Activated naive CD4-positive, alpha-beta T cell (primary cell): ENCODE measurements at places on chromosomes 2 and 18.

GRCh38 chr2:193824474-193824873 lies 1629.7 kb upstream of the TMEFF2 start:
- no peak for DNase-seq

DNA sequence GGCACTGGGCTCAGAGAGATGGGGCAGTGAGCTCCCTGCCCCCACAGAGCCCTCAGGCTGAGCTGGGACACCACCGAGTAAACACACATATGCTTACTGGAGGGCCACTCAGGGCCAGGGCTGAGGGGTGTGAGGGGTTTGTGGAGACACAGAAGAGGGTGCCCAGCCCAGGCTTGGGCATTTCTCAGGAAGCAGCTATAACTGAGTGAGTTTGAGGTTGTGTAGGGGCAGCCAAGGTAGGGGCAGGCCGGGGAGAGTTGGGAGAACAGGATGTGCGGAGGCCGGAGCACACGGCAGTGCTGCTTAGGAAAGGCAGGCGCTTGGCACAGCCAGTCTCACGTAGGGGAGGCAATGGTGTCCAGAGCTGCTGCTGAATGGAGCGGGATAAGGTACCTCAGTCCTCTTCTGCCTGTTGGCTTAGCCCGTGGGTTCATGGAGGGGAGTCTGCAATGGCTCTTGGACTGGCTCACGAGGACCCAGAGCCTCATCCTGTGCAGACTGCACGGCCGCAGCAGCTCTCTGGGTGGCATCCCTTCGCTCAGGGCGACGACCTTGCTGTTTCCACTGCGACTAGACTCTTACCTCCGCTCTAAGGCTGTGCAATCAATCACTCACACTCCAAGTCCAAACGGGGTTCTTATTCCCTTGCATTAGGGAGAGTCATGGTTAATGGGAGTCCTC lies 466.1 kb upstream of the HS6ST1 start:
- DNase-seq = no peak

DNA sequence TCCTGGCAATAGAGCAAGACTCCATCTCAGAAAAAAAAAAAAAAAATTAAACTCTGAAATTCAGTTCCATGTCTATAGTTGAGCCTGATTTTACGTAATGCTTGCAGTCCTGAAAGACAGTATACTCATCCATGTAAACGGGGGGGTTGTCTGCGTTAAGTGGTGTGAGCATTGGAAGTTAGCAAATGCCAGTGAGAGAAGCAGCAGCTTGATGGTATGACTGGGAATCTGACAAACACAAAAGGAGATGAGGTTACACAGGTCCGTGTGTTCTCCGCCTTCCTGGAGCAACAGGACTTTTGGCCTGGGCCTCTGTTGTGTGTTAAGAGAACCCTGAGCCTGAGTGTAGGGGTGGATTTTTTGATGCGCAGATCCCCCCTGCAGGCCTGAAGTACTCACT lies 82.9 kb downstream of the PRKCE start:
- no peak for DNase-seq

GRCh38 chr2:203739351-203739750 lies 32.9 kb downstream of the CD28 start:
- no peak for DNase-seq

DNA sequence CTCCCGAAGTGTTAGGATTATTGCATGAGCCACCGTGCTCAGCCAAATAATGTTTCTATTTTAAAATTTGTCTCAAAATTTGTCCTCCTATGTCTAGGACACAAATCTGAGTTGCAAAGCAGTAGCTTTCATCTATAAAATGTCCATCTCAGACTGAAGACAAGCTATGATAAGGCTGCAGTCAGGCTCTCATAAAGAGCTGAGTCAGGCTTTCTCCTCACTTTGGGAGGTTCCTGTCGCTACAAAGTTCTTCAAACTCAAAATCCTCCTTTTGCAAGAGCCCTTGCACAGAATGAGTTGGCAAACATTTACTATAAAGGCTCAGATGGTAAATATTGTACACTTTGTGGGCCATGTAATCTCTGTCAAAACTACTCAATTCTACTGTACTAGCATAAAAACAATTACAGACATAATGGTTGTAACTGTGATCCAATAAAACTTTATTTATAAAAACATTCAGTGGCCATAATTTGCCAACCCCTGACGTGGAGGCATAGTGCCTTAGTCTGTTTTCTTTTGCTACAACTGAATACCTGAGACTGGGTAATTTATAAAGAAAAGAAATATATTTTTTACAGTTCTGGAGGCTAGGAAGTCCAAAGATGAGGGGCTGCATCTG lies 154.9 kb upstream of the SATB2 start:
- DNase-seq = no peak

DNA sequence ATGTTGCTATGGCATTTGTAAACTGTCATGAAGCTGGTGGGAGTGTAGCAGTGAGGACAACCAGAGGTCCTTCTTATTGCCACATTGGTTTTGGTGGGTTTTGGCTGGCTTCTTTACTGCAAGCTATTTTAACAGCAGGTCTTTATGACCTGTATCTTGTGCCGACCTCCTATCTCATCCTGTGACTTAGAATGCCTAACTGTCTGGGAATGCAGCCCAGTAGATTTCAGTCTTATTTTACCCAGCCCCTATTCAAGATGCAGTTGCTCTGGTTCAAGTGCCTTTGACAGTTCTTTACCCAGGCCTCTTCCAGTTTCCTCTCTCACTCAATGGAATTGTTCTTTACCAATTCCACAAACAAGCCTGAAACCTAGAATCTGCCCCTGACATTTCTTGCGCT lies 145.1 kb downstream of the KCNE4 start:
- no peak for DNase-seq

- DNase-seq = peak; percentile 7
These were observed 6.8 kb upstream of the PXDN start for GRCh38 chr2:1750933-1751766.

DNA sequence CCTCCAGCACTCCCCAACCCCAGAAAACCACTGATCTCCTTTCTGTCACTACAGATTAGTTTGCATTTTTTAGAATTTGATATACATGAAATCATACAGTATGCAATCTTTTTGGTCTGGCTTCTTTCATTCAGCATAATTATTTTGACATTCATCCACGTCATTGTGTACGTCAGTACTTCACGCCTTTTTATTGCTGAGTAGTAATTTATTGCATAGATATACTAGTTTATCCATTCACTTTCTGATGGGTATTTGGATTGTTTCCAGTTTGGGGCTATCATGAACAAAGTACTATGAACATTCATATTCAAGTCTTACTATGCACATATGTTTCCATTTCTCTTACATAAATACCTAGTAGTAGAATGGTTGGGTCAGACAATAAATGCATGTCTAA lies 20.1 kb upstream of the CHN1 start:
- DNase-seq = no peak

- no peak for DNase-seq
These were observed 27.3 kb downstream of the GREB1L start for GRCh38 chr18:21269349-21269748.

- no peak for DNase-seq
These were observed 259.7 kb downstream of the CDH19 start for GRCh38 chr18:66344227-66344626.

DNA sequence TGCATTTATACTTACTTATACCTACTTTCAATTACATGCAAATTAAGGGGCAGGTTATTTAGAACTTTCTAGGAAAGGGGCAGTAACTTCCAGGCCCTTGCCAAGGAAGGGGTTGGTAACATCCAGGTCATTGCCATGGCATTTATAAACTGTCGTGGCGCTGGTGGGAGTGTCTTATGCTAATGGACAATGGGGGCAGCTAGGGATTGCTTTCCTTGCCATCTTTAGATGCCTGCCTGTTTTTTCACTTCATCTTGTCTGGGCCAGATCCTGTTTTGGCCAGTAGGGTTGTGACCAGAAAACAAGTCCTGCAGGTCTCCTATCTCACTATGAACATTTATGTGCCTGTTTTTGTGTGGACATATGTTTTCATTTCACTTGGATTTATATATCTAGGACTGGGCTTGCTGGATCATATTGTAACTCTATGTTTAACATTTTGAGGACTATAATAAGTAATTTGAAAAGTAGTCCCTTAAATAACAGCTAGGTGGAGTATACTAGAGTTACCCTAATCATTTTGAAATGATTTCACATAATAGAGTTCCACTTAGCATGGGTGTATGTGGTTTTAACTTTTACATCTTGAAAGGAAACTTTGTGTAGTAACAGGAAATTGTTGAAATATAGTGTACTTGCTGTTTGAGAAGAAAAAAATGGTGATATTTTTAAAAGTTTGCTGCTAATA lies 56.1 kb downstream of the LCLAT1 start:
- no peak for DNase-seq

- DNase-seq = no peak
These were observed 2.6 kb upstream of the THUMPD2 start for GRCh38 chr2:39781697-39782096.

- DNase-seq = peak; percentile 59
These were observed 27.0 kb upstream of the CASP8 start for GRCh38 chr2:201233192-201233811.

- no peak for DNase-seq
These were observed 228.6 kb upstream of the STK17B start for GRCh38 chr2:196399722-196400691.

DNA sequence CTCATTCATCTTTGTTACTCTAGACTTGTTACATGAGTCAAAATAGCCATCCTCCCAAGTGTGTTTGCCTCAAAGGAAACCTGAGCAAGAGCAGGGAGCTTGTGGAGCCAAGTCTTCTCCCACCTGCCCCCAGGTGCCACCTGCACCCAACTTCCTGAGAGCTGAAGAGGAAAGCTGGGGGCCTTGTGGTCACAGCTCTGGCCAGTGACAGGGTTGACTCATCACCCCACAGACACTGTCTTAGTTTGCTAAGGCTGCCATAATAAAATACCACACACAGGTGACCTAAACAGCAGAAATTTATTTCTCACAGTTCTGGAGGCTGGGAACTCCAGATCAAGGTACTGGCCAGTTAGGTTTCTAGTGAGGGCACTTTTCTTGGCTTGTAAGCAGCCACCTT lies 99.6 kb downstream of the TPGS2 start:
- no peak for DNase-seq

GRCh38 chr2:11031876-11032275 lies 120.1 kb downstream of the KCNF1 start:
- DNase-seq = no peak

- DNase-seq = no peak
These were observed 126.3 kb downstream of the HDAC4 start for GRCh38 chr2:239274391-239275043.

DNA sequence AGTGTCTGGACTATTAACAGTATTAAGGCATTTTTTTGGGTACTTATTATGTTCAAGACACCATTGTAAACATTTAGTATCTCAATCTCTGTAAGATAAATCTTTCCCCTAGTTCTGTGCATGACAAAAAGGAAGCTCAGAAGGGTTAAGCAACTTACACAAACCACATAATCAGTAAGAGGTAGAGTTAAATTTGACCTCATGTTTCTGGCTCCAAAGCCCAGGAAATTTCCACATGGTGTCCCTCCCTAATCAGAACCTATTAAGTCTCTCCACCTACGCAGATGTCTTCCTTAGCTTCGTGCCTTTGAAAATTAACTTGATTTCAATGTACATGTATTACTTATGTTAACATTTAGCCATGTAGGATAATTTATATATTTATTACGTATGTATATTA lies 2.0 kb downstream of the MFSD6 start:
- DNase-seq = no peak

DNA sequence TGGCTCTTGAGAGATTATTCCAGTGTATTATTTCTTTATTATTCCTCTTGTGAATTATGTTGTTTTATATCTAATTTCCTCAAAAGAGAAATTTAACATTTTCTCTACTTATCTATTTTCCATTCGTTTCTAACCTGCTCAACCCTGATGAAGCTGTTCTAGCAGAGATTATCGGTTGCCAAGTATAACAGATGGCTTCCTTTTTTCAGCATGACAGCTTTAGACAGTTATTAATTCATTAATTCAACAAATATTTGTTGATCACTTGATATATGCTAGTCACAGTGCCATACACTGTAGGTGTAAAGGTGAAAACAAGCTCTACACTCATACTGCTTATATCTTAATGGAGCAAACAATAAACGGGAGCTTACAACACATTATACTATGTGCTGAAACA lies 137.9 kb upstream of the UBE2E3 start:
- no peak for DNase-seq

GRCh38 chr18:74019864-74020263 lies 127.8 kb downstream of the FBXO15 start:
- no peak for DNase-seq

DNA sequence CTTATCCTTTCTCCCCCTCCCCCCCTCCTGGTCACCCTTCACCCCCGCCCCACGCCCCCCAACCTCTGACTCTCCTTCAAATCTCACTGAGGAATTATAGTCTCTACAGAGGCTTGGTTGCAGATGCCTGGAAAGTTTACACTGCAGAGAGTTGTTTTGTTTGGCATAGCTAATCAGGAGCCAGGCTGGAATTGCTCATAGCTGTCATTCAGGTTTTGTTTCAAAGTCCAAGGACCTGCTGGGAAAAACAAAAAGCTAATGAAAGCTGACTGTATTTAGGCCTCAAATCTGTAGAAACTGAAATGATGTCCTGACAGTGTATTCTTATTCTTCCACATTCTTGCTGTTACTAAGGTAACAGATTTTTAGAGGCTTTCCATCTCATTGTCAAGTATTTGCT lies 22.6 kb downstream of the GREB1L start:
- DNase-seq = no peak

GRCh38 chr2:85428343-85428881 lies 9.9 kb downstream of the SH2D6 start:
- DNase-seq = no peak

DNA sequence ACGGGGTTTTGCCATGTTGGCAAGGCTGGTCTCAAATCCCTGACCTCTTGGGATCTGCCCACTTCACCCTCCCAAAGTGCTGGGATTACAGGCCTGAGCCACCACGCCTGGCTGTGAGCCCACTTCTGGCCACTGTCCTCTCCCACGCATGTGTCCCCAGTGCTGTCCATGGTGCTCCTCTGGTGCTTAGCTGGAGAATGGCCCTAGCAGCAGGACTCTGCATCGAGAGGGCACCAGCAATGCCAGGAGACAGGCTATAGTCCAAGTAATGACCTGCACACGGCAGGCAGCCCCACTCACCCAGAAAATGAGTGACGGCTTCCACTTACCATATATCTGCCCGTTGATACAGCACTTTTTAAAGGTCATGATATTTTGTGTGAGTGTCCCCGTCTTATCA lies 66.3 kb upstream of the NARS1 start:
- no peak for DNase-seq

- DNase-seq = no peak
These were observed 190.4 kb downstream of the SNTG2 start for GRCh38 chr2:1141079-1141478.

DNA sequence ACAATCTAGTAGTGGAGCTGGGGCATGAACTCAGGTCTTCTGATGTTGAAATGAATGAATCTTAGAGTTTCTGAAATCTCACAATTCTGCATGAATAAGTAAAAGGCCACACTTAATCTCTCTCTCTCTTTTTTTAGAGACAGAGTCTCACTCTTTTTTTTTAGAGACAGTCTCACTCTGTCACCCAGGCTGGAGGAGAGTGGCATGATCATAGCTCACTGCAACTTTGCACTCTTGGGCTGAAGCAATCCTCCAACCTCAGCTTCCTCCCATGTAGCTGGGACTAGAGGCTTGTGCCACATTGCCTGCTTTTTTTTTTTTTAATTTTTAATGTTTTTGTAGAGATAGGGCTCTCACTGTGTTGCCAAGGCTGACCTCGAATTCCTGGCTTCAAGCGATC lies 68.9 kb upstream of the THOC1 start:
- no peak for DNase-seq
